Mucosa of descending colon (tissue), 3 donors: ENCODE measurements at places on chromosomes 1 and 21.

DNA sequence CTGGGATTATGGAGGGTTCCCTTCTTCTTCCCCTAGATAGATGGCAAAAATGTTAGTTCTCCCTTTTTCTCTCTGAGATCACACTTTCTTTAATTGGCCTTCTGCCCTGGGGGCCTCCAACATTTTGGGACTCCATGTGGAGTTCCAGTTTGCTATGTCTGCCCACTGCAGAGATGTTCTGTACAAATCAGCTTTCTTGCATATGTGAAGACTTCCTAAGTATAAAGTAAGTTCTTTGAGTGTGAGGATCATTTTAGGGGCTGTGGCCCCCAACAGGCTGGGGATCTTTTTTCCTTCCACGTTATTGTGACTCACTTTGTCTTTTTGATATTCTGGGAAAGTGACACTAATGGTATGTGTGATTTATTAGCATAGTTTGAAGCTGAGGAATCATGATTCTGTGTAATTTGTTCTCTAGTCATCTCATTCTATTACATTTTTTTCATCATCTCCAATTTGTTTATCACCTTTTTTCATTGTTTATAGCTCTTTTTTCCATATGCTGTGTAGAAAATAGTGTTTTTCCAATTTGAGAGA, 48.2 kb downstream of the HHAT start:
- DNase-seq: no peak

DNA sequence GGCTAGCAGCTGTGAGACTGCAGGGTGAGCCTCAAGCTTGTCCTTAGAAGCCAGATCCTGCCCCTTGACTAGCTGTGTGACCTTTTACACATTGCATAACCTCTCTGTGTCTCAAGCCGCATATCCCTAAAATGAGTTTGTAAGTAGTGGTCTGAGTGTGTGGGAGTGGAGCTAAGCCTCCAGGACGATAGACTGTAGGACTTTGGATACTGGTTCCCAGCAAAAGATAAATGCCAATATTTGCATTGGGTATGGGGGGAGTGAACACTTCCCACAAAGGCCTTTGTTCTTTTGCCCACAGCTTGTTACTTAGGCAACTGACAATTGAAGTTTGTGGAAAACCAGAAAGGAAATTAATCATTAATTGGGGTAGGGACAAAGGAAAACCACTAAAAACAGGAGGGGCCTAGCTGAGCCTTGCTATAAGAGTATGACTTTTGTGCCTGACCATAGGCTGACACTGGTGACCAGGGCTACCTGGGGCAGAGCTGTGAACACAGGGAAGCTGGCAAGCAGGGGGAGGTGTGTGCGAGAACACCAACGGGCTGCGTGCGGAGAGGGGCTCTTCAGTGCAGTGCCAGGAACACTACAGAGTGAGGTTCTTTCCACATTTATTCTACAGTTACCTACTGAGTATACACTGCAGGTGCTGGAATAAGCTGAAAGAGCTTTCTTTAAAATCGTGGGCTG, 102.4 kb upstream of the ETV3 start:
- DNase-seq: peak; percentile 52

DNA sequence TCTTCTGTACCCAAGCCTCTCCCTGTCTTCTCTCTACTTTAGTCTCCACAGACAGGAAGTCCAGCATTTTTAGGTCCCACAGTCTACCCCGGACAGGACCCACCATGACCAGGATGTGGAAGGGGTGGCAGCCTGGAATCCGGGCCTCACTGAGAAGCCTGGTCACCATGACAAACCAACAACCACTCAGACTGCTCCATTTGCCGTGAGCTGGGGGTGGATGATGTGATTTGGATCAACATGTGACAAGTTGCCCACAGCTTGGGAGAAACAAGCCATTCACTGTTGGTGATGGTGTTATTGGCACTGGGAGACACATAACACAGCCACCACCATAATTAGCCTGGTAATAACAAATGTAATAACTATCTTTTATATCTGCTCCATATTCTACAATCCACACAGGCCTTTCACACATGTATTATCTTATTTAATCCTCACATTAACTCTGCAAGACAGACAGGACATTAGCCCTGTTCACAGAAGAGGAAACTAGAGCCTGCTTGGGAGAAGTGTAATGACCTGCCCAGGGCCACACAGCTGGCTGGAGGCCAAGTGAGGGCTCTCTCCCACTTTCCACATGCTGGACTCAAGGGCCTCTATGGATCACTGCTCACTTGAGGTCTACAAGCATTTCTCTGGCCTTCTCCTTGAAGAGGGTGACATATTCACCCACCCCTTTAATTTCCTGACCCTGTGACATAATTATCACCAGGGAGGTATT, 22.9 kb downstream of the MEF2D start:
- no peak for DNase-seq

- no peak for DNase-seq
Observed at GRCh38 chr21:35905963-35906345, 154.4 kb downstream of the SETD4 start.

GRCh38 chr1:220281159-220281574, 8.9 kb upstream of the RAB3GAP2 start:
- no peak for DNase-seq

- DNase-seq: no peak
Observed at GRCh38 chr1:63442141-63442475, 74.7 kb downstream of the ALG6 start.

GRCh38 chr1:16420424-16421118, 16.7 kb downstream of the SPATA21 start:
- DNase-seq: peak; percentile 8
